ENCODE measurements at places on chromosomes 6 and 20. TPM values are rescaled to one million over a fixed set of nuclear protein-coding genes. Genes with fewer than 3 reads are reported as not detected.

Gene PCED1A
- 53.0 TPM for total RNA-seq

Gene VEGFA
- total RNA-seq, result 129 TPM

Gene C6orf15
- not detected for total RNA-seq

Gene KCNG1
- 0.37 TPM for total RNA-seq

Gene BTN1A1
- not detected for total RNA-seq

Gene RBCK1
- 172 TPM for total RNA-seq

Gene TAAR1
- total RNA-seq, result not detected

Gene AGER
- total RNA-seq, result 1,232 TPM

Gene TRIM31
- not detected for total RNA-seq

Gene FAM217A
- total RNA-seq, result not detected

Gene TMEM244
- not detected for total RNA-seq

Gene RAE1
- total RNA-seq, result 15.9 TPM

Gene TMC2
- total RNA-seq, result not detected

Gene PGC
- total RNA-seq, result 793 TPM

Gene COX7A2
- 38.8 TPM for total RNA-seq

Gene GHRH
- not detected for total RNA-seq

Gene ESF1
- total RNA-seq, result 9.8 TPM

Gene CST7
- total RNA-seq, result 28.3 TPM

Gene MICB
- 11.7 TPM for total RNA-seq

Gene FAM162B
- 4.2 TPM for total RNA-seq

Gene MCHR2
- total RNA-seq, result not detected

Gene KIF25
- total RNA-seq, result not detected

Gene EPHA7
- total RNA-seq, result 0.61 TPM

Gene PDE7B
- 1.0 TPM for total RNA-seq

Gene PHF20
- total RNA-seq, result 65.9 TPM

Gene FILIP1
- total RNA-seq, result 31.7 TPM

Gene HDGFL1
- total RNA-seq, result not detected

Gene BPI
- total RNA-seq, result not detected

Gene KIFC1
- 3.1 TPM for total RNA-seq

Gene IMPG1
- total RNA-seq, result not detected

Gene SFTA2
- 268 TPM for total RNA-seq

Measured in upper lobe of left lung (tissue), 6 donors.